ENCODE measurements at places on chromosomes 6 and 20.

DNA sequence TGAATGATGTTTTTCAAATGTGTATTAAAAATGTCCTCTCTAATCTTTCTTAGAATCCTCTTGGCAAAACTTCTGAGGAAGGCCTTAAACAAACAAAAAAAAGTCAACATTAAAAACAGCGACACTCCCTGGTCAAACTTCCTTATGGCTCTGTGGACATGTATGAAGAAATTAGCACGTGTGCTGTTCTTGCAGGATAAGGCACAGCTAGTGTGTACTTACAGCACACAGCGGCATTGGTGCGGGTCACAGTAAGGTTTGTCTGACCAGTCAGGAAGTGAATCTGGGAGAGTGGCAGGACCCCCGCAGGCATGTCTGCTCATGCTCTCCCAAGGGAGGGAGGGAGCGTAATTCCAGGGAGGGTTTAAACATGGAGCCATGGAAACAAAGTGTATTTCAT is 38.8 kb downstream of the SLC22A1 start:
- DNase-seq = no peak

GRCh38 chr20:57947421-57948179 is 237.8 kb upstream of the PMEPA1 start:
- no peak for DNase-seq

DNA sequence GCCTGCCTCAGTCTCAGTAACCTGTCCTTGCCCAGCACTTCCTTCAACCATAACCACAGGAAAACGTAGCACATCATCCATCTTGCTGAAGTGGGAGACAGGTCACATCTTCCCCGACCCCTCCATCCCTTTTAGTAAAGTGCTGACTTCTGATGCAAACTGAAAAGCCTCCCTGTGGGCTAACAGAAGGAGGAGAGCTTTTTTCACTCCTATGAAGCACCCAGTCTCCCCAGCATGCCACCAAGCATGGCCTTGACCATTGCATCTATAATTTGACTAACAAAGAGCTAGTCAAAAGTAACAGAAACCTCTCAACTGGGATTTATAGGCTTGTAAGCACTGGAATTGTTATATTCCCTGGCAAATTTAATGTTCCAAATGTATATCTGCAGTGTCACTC is 288.9 kb upstream of the IRAK1BP1 start:
- DNase-seq = peak; percentile 31

DNA sequence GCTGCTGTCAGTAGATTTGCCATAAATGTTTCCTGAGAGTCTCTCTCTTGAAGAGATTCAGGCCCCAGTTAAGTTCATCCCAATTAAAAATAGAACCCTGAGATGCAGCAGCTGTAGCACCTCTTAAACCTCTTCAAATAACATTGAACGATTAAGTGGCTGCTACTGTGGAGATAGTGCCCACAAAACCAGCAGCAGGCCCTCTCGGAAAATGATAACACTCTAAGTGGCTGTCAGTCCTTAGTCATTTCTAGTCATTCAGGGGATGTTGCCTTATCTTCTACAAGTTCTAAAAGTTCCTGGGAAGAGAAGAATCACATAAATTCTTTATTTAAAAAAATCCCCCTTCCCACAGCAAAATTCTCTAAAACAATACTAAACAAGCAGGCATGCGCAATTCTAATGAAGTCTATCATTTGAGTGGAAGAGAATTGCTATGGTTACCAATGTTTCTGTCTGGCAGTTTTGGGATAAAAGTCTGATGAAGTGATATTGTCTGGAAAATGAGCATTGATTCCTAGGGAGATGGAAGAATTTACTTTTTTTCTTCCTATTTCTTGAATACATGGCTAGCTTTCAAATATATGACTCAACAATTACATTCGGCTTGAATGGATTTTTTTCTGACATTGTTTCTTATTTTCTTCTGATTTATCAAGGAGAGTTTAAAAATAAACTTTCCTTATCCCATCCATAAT is 131.9 kb downstream of the TRMT11 start:
- no peak for DNase-seq

- DNase-seq = no peak
Measured at GRCh38 chr6:128511506-128511905, 8.9 kb downstream of the PTPRK start.

- peak; percentile 40 for DNase-seq
Measured at GRCh38 chr6:134065706-134066105, 13.3 kb upstream of the SLC2A12 start.

- no peak for DNase-seq
Measured at GRCh38 chr6:125899726-125900182, 56.8 kb upstream of the HINT3 start.

GRCh38 chr20:45924391-45925261 is 9.9 kb upstream of the PCIF1 start:
- no peak for DNase-seq

- no peak for DNase-seq
Measured at GRCh38 chr20:44615876-44616603, 33.7 kb downstream of the PKIG start.

DNA sequence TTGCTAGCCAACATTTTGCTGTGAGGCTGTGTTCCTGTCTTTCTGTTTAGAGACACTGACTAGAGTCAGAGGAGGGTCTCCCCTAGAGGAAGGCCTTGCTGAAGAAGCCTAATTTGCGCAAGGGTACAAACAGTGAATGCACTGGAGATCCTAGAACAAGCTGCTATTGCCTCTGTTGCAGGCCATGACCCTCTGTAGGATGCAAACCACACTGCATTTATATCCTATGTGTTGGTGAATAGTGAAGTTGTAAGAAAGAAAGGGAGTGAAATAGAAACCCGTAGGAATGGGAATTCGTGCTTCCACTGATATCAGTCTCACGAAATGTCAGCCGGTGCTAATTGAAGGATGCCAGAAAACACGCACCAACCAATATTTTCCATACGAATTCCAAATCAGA is 88.2 kb downstream of the GJA1 start:
- no peak for DNase-seq

- no peak for DNase-seq
Measured at GRCh38 chr20:4060064-4060795, 44.9 kb upstream of the RNF24 start.

GRCh38 chr20:59006864-59007664 is at the start of gene CTSZ:
Gene CTSZ, minus strand, starts transcription at chr20:59007254. Its CDS starts 126 bp downstream, at chr20:59007128.
- no peak for DNase-seq

DNA sequence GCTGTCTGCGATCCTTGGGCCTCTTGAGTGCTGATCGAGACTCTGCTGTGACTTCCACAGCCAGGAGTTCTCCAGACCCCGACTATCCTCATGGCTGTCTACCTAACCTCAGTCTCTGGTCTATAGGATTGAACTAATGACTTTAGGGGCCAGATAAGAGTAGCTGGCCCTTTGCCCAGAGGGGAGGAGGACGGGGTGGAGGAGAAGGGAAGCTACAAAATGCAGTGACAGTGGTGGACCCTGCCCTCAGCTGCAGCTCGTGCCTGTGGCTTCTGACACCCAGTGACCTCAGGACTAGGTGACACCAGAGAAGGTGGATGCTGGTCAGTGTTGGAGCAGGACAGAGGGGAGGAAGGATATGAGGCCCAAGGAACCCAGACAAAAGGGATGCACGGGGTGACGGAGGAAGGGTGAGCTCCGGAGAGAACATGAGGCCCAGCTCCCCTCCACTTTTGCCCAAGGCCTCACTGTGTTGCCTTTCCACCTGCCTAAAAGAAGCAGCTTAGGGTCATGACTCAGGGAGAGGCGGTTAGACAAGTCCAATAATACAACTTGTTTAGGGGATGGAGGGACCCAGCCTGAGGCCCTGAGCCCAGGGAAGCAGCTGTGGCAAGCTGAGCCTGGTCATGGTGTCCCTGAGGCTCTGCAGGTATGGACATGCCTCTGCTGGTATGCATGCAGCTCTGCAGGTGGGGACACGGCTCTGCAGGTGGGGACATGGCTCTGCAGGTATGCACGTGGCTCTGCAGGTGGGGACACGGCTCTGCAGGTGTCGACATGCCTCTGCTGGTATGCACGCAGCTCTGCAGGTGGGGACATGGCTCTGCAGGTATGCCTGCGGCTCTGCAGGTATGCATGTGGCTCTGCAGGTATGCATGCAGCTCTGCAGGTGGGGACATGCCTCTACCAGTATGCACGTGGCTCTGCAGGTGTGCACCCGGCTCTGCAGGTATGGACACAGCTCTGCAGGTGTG is 67.7 kb downstream of the SYNJ2 start:
- peak; percentile 11 for DNase-seq

GRCh38 chr6:125008261-125008703 is 46.0 kb downstream of the RNF217 start:
- no peak for DNase-seq

DNA sequence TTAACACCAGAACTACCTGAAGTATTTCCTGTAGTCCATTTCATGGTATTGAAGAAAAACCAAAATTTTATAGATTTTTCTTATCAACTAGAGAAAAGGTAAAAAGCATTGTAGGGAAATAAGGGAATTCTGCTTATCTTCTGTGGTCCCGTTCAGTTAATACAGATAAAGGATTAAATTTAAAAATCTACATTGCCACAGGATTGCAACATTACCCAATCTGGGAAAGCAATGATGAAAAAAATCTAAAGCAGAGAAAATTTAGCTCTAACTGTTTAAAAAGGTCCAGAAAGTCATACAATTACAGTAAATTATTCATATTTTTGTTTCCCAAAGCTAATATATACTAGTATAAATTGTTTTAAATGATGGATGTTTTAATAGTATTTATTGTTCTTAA is 18.0 kb downstream of the POLH start:
- no peak for DNase-seq

DNA sequence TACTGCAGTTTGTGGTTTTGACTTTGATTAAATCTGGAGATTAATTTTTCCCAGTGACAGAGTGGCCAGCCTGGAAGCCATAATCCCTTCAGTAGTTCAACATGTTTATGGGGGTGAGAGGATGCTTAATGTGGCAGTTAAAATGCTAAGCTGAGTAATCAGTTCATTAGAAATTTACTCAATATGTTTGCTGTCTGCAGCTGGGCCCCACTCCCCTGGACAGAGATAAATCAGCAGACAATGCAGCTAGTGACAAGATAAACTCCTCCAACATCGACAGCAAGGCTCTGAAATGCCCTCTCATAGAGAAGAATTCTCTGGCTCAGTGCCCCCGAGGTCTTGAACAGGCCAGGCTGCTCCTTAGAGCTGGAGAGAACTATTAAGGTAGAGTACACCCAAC is 101.9 kb downstream of the LRFN2 start:
- DNase-seq = peak; percentile 30

- DNase-seq = no peak
Measured at GRCh38 chr6:15496345-15497131, 166.3 kb downstream of the DTNBP1 start.

GRCh38 chr6:131073577-131073976 is 10.5 kb upstream of the EPB41L2 start:
- DNase-seq = no peak

DNA sequence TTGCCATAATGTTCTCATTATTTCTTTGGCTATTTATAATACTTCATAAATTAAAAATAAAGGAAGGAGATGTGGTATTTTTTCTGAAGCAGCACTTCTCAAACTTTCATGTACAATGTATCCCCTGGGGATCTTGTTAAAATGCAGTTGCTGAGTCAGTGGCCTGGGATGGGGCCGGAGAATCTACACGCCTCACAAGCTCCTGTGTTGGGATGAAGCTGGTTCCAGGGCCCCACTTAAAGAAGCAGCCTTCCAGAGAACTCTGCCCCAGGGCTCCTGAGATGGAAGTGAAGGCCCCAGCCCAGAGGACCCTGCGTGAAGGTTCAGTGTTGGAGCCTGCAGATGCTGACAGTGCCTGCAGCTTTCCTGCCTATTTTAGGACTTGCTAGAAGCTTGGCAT is 40.1 kb upstream of the SLC23A2 start:
- DNase-seq = no peak

GRCh38 chr6:6131492-6132109 is 124.9 kb upstream of the NRN1 start:
- DNase-seq = peak; percentile 9

- no peak for DNase-seq
Measured at GRCh38 chr6:97133067-97133466, 149.9 kb downstream of the MMS22L start.

GRCh38 chr20:11702721-11703518 is 214.8 kb upstream of the BTBD3 start:
- peak; percentile 74 for DNase-seq

- DNase-seq = no peak
Measured at GRCh38 chr20:50198180-50198666, 7.6 kb downstream of the CEBPB start.

- DNase-seq = peak; percentile 69
Measured at GRCh38 chr6:8219352-8219943, 117.1 kb upstream of the EEF1E1 start.

GRCh38 chr6:99458319-99458718 is 33.2 kb upstream of the PNISR start:
- DNase-seq = no peak

DNA sequence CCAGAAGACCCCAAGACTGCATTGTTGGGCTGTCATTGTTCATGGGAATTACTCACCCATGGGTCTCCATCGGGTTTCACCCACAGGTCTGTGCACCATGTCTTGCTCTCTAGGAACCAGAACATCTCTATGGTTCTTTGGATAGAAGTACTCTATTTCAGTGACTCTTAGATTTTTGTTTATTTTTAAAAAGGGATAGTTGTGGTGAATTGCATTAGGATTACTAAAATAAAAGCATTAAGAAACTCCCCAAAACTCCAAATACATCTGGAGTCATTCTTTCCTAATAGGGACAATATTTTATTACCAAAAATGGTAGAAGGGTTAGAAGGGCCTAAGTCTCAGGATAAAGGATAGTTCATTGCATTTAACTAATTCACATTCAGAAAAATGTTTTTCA is 166.9 kb upstream of the TNFAIP3 start:
- DNase-seq = no peak

DNA sequence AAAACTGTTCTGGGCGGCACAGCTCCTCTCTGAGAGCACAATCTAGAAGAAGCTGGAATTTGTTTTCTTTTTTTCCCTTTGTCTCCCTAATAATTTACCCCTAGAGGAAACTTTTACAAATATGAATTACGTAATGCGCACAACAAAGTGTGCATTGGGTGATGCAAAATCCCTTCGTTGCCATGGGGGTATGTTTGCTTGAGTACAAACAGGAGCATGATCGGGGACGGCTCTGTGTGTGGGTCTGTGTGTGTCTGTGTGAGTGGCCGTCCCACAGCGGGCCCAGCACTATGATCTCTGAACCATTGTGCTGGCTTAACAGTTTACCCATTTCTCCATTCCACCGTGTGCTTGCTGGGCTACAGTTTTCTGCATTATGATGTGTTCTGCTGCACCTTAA is 278.2 kb downstream of the CDC5L start:
- no peak for DNase-seq

GRCh38 chr6:9095729-9096128 is 660.4 kb upstream of the SLC35B3 start:
- DNase-seq = peak; percentile 89

GRCh38 chr6:36933102-36933501 is 21.4 kb upstream of the PI16 start:
- no peak for DNase-seq

- no peak for DNase-seq
Measured at GRCh38 chr6:373773-374724, 17.5 kb upstream of the IRF4 start.

GRCh38 chr6:166563805-166564204 is 22.7 kb downstream of the RAMACL start:
- peak; percentile 82 for DNase-seq

Data from NCI-H1417 (cell line).